PC-3 (cell line): ENCODE measurements at places on chromosomes 12 and 14.

DNA sequence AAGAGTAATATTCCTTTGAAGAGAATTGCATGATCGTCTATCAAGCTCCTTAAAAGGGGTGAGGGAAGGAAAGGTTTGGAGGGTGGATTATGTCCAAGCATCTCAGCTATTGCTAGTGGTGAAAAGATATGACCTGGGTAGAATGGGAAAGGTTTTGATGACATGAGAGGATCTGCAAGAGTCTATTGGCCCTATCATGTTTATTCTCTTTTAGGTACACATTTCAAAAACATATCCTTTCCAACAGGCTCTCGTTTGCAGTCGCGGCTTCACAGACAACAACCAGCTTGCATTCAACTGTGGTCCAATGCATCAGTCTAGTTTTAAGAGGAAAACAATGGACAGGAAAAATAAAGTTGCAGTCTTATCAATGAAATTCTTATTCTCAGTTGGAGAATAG lies 17.1 kb downstream of the FOXG1 start:
- no peaks in the 10 kb centered on the region for H3K4me1 ChIP-seq
- H3K36me3 ChIP-seq: no peaks in the 10 kb centered on the region
- H3K27ac ChIP-seq: no peak overlapping the region
- no peak for DNase-seq
- no peak overlapping the region for H3K4me3 ChIP-seq
- H3K27me3 ChIP-seq: peaks cover 78% of the 10 kb centered on the region

DNA sequence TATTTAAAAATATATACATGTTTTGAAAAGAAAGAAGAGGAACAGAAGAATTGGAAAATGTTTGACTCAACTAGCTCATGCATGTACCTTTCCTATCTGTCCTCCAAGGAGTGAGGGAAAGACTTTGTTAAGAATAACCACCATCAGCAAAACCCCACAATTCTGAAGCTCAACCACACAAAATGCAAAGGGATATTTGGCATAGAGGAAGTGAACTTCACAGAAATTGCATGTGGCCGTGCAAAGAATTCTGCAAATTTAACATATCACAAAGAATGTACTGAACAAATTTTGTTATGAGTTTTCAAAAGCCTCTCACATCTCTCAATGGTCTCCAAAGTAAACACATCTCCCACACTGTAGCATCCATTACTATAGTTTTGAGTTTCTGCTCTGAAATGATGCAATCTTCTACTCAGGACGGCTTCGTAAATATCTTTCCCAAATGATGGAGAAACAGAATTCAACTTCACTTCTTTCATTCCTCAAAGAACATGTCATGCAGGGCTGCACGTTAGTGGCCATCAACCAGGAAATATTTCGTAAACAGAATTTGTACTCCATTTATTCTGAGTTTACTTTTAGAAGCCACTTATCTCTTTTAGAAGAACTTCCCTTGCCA lies 17.6 kb downstream of the DUSP6 start:
- H3K36me3 ChIP-seq: no peaks in the 10 kb centered on the region
- H3K4me3 ChIP-seq: no peak overlapping the region
- H3K27ac ChIP-seq: no peak overlapping the region
- no peaks in the 10 kb centered on the region for H3K4me1 ChIP-seq
- H3K27me3 ChIP-seq: no peaks in the 10 kb centered on the region
- no peak for DNase-seq

GRCh38 chr14:20848955-20849570 lies 42.1 kb upstream of the RNASE3 start:
- DNase-seq: peak; percentile 79
- peak overlapping the region; percentile 97 for H3K27ac ChIP-seq
- no peaks in the 10 kb centered on the region for H3K36me3 ChIP-seq
- H3K4me1 ChIP-seq: peaks cover 45% of the 10 kb centered on the region
- no peaks in the 10 kb centered on the region for H3K27me3 ChIP-seq
- peak overlapping the region; percentile 58 for H3K4me3 ChIP-seq

- DNase-seq: no peak
- no peak overlapping the region for H3K4me3 ChIP-seq
- H3K27ac ChIP-seq: no peak overlapping the region
- H3K4me1 ChIP-seq: peaks cover 3% of the 10 kb centered on the region; the same call in 1 of the 2 replicates
- no peaks in the 10 kb centered on the region for H3K27me3 ChIP-seq
- 0 out of 2 replicates have a peak, but pooled peaks cover 2% of the 10 kb centered on the region for H3K36me3 ChIP-seq
Observed at GRCh38 chr14:104880584-104881210, 15.6 kb downstream of the CEP170B start.

DNA sequence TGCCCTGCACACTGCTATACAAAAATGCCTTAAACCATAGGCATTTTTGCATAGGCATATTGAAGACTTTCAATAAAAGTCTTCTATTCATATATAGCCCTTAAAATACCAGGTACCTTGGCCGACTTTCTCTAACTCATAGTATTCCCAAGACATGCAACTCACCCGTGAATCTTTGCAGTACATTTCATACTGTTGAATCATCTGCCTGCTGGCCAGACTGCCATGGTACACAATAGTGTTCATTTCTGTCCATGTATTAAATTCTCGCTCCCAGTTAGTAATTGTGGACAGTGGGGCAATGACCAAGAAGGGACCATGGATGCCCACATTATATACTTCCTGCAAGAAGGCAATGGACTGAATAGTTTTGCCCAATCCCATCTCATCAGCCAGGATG lies 24.3 kb upstream of the SUPT16H start:
- no peak overlapping the region for H3K27ac ChIP-seq
- no peaks in the 10 kb centered on the region for H3K27me3 ChIP-seq
- H3K36me3 ChIP-seq: peaks cover 88% of the 10 kb centered on the region
- H3K4me3 ChIP-seq: no peak overlapping the region
- H3K4me1 ChIP-seq: peaks cover 8% of the 10 kb centered on the region; the same call in 1 of the 2 replicates

DNA sequence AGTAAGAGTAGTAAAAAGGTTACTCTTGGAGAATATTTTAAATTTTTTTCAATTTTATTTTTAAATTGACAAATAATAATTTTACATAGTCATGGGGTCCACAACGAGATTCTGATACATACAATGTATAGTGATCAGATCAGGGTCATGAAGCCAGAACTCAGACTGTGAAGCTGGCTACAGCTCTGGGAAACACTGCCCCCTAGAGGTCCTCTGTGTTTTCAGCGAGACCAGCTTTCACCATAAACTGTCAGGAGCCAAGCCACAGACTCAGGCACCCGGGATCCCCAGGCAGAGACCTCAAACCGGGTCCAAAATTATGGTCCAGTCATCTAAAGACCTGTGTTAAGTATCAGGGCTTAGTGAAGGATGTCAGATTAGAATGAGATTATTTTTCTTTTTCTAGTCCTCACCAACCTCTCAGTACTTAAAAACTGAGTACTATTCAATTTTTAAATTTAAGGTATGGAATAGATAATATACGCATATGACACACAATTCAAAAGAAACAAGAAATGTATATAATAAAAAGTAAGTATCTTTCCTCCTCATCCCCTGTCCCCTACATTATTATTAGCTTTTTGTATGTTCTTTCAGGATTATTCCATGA lies 397.1 kb downstream of the MDGA2 start:
- H3K4me3 ChIP-seq: no peak overlapping the region
- DNase-seq: peak; percentile 70
- H3K36me3 ChIP-seq: no peaks in the 10 kb centered on the region
- no peaks in the 10 kb centered on the region for H3K4me1 ChIP-seq

DNA sequence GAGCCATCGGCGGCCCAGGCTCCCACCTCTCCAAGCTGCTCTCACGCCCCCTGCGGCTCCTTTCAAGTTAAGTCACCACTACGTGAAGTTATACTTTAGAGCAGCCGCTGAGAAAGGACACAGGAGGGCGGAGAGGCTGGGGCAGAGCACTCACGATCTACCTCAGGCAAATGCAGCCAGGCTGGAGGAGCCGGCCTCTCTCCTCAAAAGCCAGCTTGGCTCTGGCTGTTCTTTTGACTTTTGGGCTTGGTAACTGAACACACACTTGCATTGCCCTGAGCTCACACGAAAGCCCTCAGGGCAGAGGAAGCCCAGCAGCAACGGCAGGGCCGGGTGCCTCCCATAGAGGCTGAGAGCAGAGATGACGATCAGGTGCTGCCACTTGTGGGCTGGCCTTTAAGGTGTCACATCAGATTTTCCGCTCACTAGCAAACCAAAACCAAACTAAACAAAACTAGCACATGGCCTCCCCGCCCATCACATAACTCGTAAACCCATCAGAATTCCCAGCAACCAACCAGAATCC lies 75.2 kb downstream of the PITPNM2 start:
- DNase-seq: peak; percentile 71
- peak overlapping the region; percentile 60 for H3K27ac ChIP-seq
- no peaks in the 10 kb centered on the region for H3K36me3 ChIP-seq
- no peak overlapping the region for H3K4me3 ChIP-seq
- H3K4me1 ChIP-seq: peaks cover 24% of the 10 kb centered on the region
- no peaks in the 10 kb centered on the region for H3K27me3 ChIP-seq

DNA sequence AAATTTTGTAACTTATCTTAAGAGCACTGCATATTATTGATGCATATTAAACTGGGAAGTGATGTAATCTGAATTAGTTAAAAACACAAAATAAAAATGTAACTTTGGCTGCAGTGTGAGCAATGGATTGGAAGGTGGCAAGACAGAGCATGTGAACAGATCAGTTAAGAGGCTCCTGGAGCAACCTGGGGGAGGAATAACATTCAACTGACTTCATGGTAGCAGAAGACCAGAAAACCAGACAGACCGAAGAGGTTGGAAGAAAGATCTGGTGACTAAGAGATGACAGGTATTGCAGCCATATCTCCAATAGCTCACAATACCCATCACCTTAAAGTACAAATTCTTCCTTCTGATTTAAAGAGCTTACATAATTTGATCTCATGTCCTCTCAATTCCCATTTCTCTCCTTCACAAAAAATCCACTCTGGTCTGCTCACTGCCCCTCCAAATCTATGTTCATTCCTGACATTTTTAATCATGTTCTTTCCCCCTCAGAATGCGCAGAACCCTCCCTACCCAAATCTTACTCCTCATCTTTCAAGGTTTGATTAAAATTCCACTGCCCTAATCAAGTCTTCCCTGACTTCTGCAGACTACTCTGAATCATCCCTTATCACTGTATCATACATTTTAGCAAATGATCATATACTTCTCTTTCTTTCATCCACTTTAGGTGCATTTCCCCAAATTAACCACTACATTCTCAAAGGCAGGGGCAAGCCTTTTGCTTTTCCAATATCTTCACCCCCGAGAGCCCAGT lies 51.5 kb downstream of the DUSP16 start:
- H3K27me3 ChIP-seq: no peaks in the 10 kb centered on the region
- H3K4me3 ChIP-seq: no peak overlapping the region
- H3K36me3 ChIP-seq: no peaks in the 10 kb centered on the region
- H3K4me1 ChIP-seq: peaks cover 15% of the 10 kb centered on the region
- peak overlapping the region; percentile 53; the same call in 1 of the 2 replicates for H3K27ac ChIP-seq

- no peaks in the 10 kb centered on the region for H3K27me3 ChIP-seq
- H3K36me3 ChIP-seq: no peaks in the 10 kb centered on the region
- DNase-seq: peak; percentile 69
- peak within 1 kb of the TSS; percentile 17 for H3K27ac ChIP-seq
- peak within 1 kb of the TSS; percentile 81 for H3K4me3 ChIP-seq
Observed at GRCh38 chr12:29148911-29149690, at the start of gene FAR2. TSS of gene FAR2 (plus strand) at chr12:29149278. CDS start at chr12:29270450, 121,172 bp downstream.
